Left lung (tissue), 14 donors: ENCODE measurements at places on chromosomes 2 and 18. TPM values are rescaled to one million over a fixed set of nuclear protein-coding genes. Genes with fewer than 3 reads are reported as not detected.

DNA sequence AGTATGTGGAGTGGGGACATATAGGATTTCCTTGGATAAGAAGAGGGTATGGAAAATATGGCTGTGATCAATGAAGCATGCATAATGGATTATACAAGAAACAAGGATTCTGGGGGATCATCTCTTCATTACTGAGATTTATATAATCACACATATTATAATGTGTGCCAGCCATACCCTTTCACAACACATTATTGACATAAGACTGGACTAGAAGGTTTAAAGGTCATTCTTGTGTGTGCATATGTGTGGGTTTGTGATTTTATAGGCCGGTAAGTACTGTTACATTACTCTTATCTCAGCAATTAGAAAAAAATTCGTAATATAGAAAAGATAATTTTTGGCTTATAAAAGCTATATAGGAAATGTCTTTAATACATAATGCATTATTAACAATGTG lies 62.2 kb upstream of the DCC start:
- no peak for DNase-seq

DNA sequence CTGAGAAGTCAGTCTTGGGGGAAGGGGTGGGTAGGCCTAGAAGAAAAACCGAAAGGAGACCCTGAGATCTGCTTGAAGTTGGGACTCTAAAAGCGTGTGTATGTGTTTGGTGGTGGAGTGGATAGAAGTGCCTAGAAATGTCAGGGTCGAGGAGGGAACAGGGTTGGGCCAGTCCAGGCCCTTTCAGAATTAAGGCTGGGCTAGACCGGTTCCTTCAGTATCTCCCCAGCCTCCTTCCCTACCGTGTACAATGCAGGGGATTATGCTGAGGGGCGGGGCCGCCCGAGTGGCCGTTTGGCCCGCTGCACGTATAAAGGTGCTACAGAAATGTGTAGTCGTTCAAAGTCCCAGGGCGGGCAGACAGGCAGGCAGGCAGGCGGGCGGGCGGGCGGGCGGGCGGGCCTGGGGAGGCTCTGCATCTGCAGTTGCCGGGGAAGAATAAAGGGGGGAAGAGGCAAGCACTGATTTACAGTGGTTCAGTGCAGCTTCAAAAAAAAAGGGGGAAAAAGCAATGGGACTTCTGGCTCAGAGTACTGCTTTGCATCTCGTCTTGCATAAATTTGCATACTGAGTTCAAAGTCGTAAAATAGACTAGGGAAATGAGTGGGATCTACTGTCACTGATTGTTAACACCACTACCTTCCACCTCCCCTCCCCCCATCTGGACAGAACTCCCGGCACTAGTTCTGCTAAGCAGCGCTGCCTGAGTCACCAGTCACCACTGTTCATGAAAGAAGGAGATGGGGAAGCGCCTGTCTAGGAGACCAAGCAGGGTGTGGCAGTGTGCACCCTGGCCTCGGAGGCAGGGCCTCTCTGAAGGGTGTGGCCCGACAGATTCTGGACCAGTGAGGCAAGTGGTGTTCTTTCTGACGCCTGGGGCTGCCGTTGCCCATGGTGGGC lies 3.6 kb downstream of the IGFBP2 start:
- no peak for DNase-seq

DNA sequence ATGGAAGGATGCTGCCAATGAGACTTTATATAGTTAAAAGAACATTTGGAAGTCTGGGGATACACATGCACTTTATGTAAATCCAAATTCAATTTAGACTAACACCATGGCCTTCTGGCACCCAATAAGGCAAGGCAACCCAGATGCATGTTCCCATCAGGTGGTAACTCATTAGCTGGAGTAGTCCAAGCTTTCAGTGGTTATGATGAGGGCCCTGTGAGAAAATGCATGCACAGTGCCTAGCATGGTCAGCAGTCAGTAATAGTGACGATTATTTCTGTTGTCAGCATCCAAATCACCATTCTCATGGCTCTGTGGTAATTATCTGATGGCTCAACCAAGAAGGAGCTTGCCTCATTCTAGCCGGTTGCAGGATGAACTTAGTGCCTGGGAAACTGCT lies 70.3 kb upstream of the CTLA4 start:
- no peak for DNase-seq

DNA sequence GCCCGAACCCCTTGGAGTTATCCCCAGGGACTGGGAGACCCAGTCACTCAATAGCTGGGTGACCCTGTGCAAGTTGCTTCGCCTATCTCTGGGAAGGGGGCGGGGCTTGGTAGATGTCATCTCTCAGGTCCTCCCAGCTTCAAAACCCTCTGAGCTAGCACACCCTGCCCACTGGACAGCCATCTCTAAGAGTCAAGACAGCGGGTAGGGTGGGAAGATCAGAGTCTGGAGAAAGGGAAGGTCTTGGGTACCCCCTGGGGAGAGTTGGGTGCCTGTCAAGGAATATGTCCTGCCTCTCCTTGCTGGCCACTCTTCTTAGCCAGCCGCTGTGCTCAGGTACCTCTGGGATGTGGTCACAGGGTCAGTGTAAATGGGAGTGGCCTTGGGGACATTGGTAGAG lies 8.0 kb downstream of the GLI2 start:
- no peak for DNase-seq

DNA sequence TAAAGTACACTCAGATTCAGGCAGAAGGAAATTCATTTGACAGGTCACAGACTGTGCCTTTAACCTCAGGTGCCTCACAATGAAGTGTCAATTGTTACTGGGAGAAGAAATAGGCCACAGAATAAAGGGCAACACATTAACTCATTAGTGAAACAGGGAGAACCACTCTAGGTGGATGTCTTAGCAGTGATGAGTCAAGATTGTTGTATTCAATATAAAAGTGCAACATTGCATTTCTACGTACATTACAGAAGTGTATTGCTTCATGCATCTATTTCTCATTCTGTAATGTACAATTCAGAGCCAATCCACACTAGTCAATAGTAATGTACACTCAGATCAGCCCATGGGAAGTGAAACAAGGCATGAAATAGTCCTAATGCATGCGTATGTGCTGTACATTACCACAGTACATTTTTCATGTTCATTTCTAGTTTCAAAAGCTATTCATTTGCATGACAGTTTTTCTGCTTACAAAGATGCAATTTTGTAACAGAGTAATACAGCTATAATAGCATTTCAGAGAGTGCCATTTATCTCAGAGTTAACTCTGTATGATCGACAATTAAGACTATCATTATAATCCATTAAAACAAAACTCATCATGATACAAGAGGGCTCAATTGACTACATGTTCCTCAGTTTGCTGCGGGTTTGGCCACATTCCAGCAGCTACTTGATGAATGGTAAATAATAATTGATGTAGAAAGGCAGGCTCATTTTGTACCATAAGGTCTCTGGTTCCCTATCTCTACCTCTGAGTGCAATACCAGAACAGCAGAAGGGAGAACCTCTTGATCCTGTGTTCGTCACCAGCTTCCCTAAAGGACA lies 12.2 kb upstream of the ARL5A start:
- DNase-seq, result no peak

GRCh38 chr18:5469340-5469739 lies 74.5 kb downstream of the EPB41L3 start:
- peak; percentile 53 for DNase-seq

DNA sequence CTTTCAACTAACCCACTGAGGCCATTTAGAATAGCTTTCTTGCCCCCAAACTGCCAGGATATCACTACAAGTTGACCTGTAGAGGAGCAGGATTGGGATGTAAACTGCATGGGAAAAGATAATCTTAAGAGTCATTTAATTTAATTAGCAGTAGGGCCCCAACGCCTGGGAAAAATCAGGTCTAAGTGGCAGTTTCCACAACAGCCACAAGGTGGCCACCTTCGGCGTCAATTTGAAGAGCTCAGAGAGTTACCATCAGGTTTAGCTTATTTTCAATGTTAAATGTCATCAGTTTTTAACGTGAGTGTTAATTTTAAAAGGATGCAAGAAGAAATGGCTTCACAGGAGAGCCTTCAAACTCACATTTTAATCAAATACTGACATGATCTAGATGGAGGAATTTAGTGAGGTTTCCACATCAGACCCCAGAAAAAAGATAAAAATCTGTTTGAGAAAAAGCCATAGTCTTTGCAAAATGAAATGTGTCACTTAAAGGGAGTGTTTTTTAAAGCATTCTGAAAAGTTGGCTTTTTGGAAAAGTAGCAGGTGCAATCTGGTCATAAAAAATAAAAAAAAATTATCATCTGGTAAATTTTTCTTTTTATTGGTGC lies 77.3 kb upstream of the UPP2 start:
- no peak for DNase-seq

DNA sequence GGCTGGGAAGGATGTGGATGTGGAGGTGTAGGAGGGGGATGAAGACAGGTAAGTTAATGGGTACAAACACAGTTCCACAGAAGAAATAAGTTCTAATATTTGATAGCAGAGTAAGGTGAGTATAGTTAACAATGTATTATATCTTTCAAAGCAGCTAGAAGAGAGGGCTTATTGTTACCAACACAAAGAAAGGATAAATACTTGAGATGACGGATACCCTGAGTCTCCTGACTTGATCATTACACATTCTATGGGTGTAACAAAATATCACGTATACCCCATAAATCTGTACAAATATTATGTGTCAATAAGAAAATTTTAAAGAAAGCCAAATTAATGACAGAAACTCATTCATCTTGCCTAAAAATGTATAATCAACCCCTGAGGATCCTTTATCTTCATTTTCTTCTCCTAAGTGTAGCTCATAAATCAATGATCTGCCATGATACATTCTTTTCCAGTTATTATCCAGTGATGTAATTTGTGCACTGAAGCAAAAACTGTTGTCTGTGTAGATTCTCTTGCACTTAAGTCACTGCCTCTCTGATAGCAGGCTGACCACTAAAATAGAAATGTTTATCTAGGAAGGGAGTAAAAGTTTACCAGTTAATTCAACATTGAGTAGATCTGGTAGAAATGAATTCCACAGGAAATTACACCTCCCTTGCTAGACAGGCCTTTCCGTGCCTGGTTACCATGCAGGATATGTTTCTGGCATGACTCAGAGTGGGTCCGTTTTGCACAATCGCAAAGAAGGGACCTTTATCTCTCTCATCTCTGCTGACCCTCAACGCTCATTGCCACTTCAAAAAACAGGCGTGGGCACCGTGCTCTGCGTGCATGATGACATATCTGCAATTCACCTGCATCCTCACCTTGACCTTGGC lies 249.7 kb upstream of the NCKAP5 start:
- no peak for DNase-seq

- DNase-seq, result no peak
These were observed 108.1 kb downstream of the ZRANB3 start for GRCh38 chr2:135422898-135423297.

- no peak for DNase-seq
These were observed 137.2 kb downstream of the TFCP2L1 start for GRCh38 chr2:121147766-121148165.

GRCh38 chr2:134581877-134582546 lies 136.8 kb downstream of the TMEM163 start:
- DNase-seq, result no peak

DNA sequence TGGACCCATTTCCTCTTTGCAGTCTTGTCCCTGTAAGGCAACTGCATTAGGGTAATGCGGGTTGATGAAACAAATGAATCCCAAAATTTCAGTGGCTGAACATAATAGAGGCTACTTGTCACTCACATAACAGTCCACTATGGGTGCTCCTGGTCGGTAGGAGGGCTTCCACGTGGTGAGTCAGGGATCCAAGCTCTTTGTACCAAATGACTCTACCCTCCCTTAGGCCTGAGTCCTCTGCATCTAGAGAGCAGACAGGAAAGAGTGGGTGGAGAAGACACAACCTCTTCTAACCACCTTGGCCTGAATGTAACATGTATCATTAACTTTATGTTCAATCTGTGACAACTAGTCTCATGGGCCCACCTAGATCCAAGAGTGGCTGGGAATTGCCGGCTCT lies 86.2 kb upstream of the HAAO start:
- no peak for DNase-seq

DNA sequence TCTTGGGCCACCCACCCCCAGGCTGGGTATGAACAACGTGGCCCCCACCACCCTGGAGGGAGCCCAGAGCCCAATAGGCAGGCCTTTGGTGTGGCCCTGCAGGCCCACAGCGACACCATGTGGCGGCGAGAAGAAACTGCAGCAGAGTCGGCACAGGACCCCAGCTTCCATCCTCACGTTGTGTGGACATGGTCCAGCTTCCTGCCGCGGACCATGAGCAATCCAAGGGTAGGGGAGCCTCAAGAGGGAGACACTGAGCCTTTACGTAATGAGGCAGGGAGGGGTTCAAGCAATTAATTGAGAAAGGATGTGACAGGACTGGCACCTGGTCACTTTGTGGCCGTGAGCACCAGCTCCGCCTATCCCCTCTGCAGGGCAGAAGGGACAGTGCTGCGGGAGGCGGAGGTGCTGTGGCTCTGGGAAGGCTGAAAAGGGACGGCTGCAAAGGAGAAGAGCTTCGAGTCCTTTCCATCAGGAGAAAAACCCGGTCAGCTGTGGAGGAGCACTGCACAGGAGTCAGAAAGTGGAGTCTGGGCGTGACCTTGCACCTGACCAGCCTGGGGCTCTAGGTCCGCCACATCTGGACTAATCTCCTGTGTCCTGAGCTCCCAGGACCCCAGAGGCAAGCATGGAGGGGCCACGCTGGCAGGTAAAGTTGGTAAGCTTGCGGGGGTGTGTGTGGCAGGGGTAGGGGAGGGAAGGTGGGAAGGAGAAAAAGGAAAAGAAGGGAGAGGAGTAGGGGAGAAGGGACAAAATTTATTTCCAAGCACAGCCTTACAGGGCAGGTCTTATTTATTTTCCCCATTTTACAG lies 44.9 kb downstream of the TMEM37 start:
- DNase-seq, result peak; percentile 57

GRCh38 chr2:163265562-163265961 lies 427.0 kb upstream of the KCNH7 start:
- no peak for DNase-seq

GRCh38 chr18:10752382-10752781 lies 226.6 kb downstream of the NAPG start:
- DNase-seq, result no peak

GRCh38 chr2:143142598-143142997 lies 13.4 kb downstream of the ARHGAP15 start:
- DNase-seq, result no peak

- DNase-seq, result no peak
These were observed 220.1 kb downstream of the FBXO15 start for GRCh38 chr18:73927496-73927895.

DNA sequence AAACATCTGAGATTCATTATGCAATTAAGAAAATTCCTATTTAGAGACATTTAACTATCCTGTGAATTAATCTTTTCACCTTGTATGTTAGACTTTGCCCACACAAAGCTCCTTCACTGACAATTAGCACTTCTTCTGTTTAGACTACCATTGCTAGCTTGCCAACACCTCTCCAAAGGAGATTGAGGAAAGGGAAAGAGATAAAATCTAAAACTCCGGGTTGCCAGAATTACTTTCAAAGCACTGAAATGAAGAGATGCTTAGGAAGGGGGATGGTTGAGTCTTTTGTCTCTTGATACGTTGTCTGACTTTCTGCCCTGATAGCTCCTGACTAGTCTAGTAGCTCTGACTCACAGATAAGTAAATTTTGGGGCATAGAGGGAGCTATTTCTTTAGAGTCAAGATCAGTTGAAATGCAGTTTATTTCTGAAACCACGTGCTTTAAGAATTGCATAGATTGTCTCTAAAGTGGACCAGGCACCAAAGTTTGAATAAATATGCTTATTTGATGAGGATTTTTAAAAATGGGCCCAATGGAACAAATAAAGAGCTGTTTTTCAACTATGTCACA lies 74.1 kb upstream of the DSEL start:
- DNase-seq, result no peak

CNRIP1 gene
- 16.9 TPM for total RNA-seq

ATRAID gene
- total RNA-seq, result 102 TPM

LIMS3 gene
- total RNA-seq, result 1.5 TPM

REG1B gene
- not detected for total RNA-seq

SEMA4F gene
- 23.8 TPM for total RNA-seq

RNF125 gene
- 6.1 TPM for total RNA-seq

TMEM200C gene
- total RNA-seq, result 1.9 TPM

SAG gene
- not detected for total RNA-seq

C1QL2 gene
- total RNA-seq, result not detected

SRD5A2 gene
- total RNA-seq, result 0.09 TPM
